Posterior vena cava (tissue), 2 donors: ENCODE measurements at places on chromosomes 1 and 21.

DNA sequence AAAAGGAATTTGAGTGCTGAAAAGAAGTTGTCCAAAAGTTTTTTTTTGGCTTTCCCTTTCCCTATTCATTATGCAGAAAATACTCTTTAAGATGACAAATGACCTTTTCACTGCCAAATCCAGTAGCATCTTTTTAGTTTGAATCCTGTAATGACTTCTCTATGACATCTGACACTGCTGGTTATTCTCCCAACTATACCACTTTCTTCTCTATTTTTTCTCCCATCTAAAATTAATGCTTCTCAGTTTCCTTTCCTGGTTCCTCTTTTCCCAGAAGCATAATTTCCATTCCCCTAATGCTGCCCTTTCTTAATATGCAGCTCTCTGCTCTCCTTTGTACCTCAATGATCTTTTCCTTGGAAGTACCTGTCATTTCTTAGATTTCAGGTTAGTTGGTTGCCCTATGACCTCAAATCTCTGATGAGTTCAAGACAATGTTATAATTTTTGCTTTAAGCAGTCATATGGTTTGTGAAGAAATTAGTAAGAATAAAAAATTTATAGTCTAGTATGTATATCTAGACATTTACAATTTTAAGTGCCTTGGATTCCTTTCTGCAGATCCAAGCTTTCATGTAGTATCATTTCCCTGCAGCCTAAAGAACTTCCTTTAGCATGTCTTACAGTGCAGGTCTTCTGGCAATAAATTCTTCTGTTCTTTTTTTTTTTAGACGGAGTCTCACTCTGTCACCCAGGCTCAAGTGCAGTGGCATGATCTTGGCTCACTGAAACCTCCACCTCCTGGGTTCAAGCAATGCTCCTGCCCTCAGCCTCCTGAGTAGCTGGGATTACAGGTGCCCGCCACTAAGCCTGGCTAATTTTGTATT lies 150.8 kb downstream of the CDC42BPA start:
- DNase-seq: no peak

DNA sequence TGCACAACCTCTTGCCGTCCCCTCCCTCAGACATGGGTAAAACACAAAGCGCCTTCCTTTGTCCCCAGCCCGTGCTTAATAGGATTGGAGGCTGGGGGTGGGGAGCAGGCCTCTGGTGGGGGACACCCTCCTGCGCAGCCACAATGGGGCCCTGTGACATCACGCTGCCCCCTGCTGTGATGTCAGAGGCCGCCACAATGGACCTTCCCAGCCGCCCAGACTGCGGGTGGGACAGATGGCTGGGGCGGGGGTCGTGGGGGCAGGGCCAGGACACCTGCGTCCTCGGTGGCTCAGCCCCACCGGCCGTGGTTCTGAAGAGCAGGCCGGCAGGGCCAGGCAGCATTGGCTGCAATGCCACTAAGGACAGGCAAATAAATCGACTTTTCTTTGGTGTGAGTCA lies 39.9 kb downstream of the EPHA2 start:
- DNase-seq: no peak

DNA sequence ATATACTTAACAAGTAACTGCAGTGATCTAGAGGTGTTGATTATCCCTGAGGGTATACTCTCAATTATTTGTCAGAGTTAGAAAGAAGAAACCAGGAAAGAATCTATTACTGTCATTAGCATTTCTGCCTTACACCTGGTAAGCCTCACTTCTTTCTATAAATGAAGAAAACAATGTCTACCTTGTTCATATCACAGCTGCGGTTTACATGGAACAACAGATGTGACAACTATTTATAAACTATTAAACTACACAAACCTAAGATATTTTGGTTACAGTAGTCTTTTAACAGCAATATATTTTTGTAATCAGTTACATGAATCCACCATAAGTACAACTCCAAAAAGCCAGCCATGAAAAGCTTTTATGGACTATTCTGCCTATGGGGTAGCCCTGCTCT lies 40.7 kb downstream of the GON4L start:
- DNase-seq: no peak

- DNase-seq: peak; percentile 44
Measured at GRCh38 chr1:228341450-228341813, 65.2 kb downstream of the TRIM11 start.

GRCh38 chr1:199302554-199302953 lies 663.7 kb downstream of the PTPRC start:
- DNase-seq: no peak

DNA sequence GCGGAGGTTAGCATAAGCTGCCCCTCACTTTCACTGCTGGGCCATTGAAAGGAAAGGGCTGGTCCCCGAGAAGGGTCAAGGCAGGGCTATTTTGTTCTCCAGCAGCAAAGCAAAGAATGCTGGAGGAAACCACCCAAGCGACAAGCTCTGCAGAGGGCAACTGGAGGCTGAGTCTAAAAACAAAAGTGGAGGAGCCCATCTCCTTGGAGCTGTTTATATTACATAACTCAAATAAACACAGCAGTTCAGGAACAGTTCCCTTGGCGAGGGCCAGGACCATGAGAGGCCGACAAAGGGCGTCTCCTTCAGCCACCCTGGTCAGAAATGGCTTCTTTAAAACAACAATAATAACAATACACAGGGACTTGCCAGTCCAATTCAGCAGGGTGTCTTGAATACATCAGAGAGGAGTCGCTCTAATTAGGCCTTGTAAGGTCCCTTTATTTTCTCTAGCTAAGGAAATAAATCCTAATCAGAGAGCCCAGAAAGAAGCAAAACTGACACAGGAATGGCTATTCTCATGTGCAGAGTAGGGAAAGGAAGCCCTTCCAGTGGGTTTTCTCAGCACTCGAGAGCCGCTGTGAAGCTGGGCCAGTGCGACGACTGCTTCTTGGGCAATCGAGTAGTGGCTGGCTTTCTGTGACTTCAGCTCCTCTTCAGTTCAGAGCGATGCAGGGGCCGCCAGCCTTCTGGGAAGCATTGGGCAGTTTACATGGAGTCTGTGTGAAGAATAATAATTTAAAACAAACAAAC lies 57.0 kb upstream of the TARBP1 start:
- peak; percentile 89 for DNase-seq

- DNase-seq: no peak
Measured at GRCh38 chr1:85440612-85441011, 24.3 kb downstream of the DDAH1 start.

DNA sequence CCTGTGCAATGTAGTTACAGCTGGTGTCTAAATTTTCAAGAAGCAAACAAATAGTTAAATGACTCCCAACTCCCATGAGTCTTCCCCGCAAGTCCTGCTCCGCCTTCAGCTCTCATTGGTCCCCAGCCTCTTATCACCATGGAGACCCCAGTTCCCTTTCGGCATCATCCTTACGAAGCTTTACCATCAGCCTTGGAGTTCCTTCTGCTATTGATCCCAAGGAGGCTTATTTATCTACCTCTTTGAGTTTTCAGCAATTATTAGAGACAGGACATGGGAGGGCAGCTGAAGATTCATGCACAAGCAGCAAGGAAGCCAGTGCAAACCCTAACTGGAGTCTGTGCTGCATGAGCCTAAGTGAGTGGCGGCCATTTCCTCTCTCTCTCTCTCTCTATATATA lies 12.3 kb downstream of the KCNA2 start:
- DNase-seq: peak; percentile 10

GRCh38 chr1:14240265-14240664 lies 358.2 kb upstream of the KAZN start:
- DNase-seq: no peak

DNA sequence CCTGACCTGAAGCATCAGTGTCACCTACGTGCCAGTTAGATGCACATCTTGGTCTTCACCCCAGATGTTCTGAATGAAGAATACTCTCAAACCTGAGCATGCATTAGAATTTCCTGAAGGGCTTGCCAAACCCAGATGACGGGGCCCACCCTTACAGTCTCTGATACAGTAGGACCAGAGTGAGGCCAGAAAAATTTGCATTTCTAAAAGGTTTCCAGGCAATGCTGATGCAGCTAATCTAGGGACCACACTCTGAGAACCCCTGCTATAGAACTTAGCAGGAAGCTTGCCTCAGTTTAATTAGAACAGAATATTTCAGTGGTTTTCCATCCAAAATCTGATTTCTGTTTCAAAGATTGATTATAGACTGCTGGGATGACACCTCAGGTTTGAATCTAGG lies 9.9 kb upstream of the CTBS start:
- no peak for DNase-seq

GRCh38 chr1:1943834-1944570 lies 24.9 kb upstream of the TMEM52 start:
- peak; percentile 87 for DNase-seq

- DNase-seq: peak; percentile 86
Measured at GRCh38 chr1:61742620-61743430, 545 bp downstream of the PATJ start.

GRCh38 chr1:62691062-62691844 lies 3.1 kb upstream of the DOCK7 start:
- no peak for DNase-seq

DNA sequence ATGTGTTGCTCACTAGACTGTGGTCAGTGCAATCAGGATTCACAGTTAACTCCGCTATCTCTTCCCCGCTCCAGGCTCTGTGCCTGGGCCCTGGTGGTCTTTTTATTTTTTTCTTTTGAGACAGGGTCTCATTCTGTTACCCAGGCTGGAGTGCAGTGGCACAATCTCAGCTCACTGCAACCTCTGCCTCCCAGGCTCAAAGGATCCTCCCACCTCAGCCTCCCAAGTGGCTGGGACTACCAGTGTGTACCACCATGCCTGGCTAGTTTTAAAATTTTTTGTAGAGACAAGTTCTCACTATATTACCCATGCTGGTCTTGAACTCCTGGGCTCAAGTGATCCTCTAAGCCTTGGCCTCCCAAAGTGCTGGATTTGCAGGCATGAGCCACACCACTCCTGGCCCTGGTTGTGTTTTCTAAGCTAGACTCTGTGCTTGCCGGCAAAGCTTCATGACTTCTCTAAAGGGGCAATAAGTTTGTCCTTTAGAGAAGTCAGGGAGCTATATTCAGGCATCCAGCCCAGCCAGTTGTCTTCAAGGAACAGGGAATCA lies 1.4 kb downstream of the RCSD1 start:
- no peak for DNase-seq

- no peak for DNase-seq
Measured at GRCh38 chr1:4621646-4622045, 32.8 kb upstream of the AJAP1 start.

DNA sequence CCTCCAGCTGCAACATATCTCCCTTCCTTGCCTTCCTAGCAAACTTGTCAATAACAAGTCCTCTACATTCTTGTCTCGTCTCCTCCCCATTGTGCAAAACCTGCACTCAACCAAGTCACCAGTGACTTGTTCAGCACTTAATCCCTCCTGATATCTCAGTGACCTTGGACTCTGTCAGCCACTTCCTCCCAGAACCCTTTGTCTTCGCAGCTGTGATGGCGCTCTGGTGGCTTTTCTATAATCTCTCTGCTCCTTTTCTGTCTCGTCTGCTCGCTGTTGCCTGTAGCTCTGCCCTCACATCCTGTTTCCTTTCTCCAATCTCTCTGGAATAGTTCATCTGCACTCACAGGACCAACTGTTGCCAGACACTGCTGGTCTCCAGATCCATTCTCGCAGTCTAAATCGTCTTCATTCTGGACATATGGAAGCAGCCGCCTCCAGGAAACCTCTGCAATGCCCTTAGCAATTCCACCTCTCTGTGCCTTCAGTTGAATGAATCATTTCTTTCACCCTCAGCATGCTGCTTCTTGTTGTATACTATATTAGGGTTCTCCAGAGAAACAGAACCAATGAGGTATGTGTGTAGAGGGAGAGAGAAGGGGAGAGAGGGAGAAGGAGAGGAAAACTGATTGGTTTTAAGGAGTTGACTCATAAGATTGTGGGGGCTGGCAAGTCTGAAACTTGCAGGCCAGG lies 17.4 kb upstream of the IFNAR2 start:
- no peak for DNase-seq

DNA sequence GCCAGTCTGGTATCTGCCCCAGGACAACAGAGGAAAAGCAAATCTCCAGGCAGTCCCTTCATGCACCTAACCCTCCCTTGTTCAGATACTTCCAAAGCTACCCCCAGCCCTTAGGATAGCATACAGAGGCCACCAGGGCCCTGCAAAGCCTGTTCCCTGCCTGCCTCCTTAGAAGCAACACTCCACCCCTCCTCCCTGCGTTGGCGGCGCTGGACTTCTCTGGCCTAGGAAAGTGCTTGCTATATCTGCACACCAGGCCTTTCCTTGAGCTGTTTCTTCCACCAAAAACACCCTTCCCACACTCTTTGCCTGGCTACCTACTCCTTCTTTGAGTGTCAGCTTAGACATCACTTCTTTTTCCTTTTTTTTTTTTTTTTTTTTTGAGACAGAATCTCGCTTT lies 61.3 kb downstream of the GRIK3 start:
- DNase-seq: no peak

GRCh38 chr1:31239653-31240241 lies at the start of gene NKAIN1:
TSS of gene NKAIN1 (minus strand) at chr1:31239887. CDS start at chr1:31239547, 340 bp downstream.
- no peak for DNase-seq

GRCh38 chr1:82034812-82035211 lies 234.1 kb downstream of the ADGRL2 start:
- no peak for DNase-seq

- DNase-seq: no peak
Measured at GRCh38 chr1:176466514-176466913, 3.5 kb downstream of the PAPPA2 start.

GRCh38 chr1:98103617-98104285 lies 182.9 kb upstream of the DPYD start:
- no peak for DNase-seq

- no peak for DNase-seq
Measured at GRCh38 chr1:83545066-83545862, 453.7 kb downstream of the TTLL7 start.
